SJCRH30 (cell line): ENCODE measurements at places on chromosomes 1 and 21.

- DNase-seq: no peak
These were observed 4.6 kb upstream of the TACSTD2 start for GRCh38 chr1:58581641-58582040.

GRCh38 chr21:44858791-44859190 is 14.7 kb downstream of the PTTG1IP start:
- no peak for DNase-seq

GRCh38 chr21:45042664-45043161 is 31.7 kb upstream of the ADARB1 start:
- DNase-seq: no peak

- DNase-seq: no peak
These were observed 11.6 kb downstream of the SARS1 start for GRCh38 chr1:109225308-109225707.

- no peak for DNase-seq
These were observed 36.8 kb downstream of the SMYD2 start for GRCh38 chr1:214317734-214318133.
